Ascending aorta (tissue), 2 donors: ENCODE measurements at places on chromosomes 4 and X. TPM values are rescaled to one million over a fixed set of nuclear protein-coding genes. Genes with fewer than 3 reads are reported as not detected.

DNA sequence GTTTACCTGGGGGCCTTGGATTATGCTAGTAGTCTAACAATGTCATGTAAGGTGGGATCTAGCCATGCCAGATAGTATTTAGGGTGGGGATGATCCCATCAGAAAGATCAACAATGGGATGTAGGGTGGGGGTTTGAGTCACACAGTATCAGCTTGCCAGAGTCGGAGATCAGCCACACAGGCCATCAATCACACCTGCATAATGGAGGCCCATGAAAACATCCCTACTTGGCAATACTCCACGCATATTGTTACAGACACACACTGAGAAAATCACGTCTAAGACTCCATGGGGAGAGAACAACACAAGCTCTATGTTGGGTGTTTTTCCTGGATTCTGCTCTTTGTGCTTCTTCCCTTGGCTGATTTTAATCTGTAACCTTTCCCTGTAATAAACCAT lies 49.5 kb upstream of the SLC25A4 start:
- no peak for DNase-seq

POU3F4 gene
- not detected for total RNA-seq

DNA sequence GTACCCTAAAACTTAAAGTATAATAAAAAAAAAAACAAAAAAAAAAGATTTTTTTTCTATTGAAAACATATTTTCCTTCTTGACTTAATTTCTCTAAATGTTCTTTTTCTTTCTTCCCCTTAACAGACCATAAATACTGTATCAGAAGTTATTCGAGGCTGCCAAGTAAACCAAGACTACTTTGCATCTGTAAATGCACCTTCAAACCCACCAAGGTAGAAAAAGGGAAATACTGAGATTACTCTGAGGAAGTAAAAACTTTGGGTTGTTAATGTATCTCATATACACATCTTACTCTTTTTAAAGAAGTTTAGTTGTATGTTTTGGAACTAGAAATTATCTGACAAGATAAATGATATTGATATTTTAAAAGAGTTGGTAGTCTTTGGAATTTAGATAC lies 65.6 kb downstream of the USO1 start:
- DNase-seq = no peak

SGCB gene
- total RNA-seq = 14.9 TPM

GRCh38 chr4:25667931-25668557 lies 12.4 kb downstream of the SLC34A2 start:
- DNase-seq = no peak

EGF gene
- not detected for total RNA-seq

CXCL1 gene
- total RNA-seq = 18.0 TPM

DNA sequence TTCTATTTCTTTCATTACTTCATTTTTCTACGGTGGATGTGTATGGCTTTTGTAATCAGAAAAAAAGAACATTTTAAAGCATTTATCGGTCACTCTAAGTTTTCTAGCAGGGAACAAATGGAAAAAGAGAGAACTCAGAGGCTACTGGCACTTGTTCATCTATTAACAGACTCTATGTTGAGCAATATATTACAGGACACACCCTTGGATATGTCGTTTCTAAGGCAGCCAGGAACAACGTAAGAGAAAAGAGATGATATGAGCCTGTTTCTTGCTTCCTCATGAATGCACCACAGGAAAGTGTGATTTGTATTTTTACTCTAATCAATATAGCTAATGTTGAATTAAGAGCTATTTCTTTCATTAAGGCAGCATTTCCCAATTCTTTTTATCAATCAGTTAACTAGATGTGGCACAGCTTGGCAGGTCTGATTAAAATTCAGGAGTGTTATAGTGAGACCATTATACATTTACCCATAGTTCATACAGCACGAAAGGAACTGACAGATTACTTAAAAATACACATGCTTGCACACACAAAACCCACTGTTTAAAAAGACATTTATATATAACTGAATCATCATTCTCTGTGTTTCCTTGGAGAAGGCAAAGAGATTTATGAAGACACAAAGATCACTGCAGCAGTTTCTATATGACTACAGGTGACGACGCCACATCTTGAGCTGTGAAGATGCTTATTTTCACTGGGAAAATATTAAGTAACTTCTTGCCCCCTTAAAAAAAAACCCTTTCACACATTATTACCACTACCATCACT lies 13.0 kb downstream of the RAB9B start:
- no peak for DNase-seq

DNA sequence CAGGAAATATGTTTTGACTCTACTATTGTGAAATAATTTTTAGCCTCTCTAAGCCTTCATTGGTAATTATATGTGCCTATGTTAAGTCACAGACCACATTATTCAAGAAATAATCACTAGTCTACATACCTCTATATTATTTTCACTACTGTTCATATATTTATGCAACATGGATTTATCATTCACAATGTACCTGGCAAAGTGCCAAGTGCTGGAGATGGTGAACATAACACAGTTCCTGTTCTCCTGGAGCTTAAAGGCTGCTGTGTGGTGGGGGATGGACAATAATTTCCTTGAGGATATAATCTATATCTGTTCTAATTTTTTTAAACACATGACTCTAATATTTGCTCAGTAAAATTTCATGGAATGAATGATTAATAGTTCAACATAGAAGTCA lies 527.7 kb upstream of the CXorf51A start:
- DNase-seq = no peak

GRCh38 chr4:56531823-56532222 lies 26.2 kb downstream of the ARL9 start:
- no peak for DNase-seq

KCNE5 gene
- not detected for total RNA-seq

DNA sequence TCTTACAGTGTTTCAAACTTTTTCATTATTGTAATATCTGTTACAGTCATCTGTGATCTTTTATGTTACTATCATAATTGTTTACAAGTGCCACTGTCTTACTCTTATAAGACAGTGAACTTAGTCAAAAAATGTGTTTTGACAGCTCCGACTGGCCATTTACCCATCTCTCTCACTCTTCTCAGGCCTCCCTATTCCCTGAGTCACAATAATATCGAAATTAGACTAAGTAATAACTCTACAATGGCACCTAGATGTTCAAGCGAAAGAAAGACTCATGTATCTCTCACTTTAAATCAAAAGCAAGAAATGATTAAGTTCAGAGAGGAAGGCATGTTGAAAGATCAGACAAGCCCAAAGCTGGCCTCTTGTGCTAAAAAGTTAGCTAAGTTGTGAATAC lies 184.2 kb downstream of the CDS1 start:
- no peak for DNase-seq

- no peak for DNase-seq
These were observed 2.1 kb downstream of the GSTCD start for GRCh38 chr4:105710678-105711077.

DNA sequence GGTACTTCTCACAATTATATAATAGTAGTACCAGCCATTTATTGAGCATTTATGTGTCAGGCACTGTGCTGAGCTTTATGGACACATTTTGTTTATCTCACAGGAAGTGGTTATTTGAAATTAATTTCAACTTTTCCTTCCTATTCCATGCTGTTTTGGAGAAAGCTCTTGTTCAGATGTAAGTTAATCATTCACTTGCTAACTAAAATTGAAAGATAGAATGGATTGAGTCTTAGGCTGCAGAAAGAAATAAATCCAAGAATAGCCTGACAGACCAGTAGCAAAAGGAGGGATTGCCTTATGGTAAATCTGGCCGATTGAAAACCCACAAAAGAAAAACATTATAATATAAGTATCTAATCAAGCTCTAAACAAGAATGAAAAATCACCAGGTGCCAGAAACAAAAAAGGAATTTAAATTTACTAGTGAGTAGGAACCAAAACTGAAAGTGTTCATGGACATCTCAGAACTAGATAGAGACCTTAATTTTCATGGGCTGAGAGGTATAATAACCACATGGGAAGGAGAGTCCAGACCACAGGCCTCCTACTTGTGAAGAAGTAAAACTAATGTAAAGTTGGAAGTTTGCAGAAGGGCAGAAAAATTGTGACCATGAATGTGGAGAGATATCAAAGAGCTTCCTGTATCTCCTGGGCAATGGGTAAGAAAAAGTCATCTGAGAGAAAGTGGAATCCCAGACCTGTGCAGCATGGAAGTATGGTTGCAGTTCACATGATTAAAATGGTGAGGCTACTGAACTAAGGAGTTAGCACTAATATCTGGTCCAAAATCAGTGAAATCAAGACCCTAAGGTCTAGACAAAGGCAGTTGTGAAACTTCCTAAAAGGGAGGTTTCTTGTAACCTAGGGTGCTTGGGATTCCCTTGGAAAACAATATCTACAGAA lies 38.0 kb downstream of the RADX start:
- no peak for DNase-seq

BEND4 gene
- not detected for total RNA-seq

DNA sequence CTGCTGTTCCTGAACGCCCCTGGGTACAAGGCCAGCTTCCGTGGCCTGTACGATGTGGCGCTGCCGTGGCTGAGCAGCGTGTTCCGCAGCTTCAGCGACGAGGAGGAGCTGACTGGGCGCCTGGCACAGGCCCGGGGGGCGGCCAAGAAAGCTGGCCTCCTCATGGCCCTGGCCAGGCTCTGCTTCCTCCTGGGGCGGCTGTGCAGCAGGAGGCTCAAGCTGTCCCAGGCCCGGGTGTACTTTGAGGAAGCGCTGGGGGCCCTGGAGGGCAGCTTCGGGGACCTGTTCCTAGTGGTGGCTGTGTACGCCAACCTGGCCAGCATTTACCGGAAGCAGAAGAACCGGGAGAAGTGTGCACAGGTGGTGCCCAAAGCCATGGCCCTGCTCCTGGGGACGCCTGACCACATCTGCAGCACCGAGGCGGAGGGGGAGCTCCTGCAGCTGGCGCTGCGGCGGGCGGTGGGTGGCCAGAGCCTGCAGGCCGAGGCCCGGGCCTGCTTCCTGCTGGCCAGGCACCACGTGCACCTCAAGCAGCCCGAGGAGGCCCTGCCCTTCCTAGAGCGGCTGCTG lies 28.2 kb downstream of the SH3TC1 start:
- DNase-seq = no peak

GRCh38 chr4:56640621-56641493 lies 40.2 kb downstream of the HOPX start:
- no peak for DNase-seq

- DNase-seq = no peak
These were observed 473.8 kb downstream of the SPRY1 start for GRCh38 chr4:123870216-123870876.

CT47B1 gene
- total RNA-seq = not detected

IL1RAPL1 gene
- not detected for total RNA-seq

MAGEE1 gene
- 4.5 TPM for total RNA-seq

DNA sequence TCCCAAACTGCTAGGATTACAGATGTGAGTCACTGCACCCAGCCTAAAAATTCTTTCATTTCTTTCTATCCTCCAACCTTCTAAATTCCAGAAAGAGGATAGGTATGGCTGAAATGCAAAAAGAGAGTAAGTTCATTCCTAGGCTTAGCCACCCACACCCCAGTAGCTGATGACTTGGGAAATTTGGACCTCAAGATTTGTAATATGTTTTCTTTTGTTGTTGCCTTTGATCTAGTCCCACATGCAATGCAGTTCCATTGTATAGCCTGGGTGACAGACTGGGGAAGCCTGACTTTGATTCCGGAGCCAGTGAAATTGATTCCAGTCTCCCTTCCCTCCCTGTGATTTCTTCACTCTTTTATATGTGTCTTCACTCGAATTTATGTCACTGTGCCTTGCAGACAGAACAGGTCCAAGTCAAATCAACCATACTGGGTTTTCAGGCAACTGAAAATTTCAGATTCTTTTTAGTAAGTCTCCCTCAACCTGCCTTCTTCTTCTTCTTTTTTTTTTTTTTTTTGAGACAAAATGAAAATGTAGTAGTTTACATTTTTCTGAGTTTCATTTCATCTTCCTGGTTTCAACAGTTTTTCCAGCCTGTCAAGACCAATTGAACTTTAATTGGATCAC lies 176.2 kb upstream of the RBPJ start:
- no peak for DNase-seq

GRCh38 chr4:24010994-24011393 lies 121.1 kb upstream of the PPARGC1A start:
- no peak for DNase-seq

GK gene
- 14.2 TPM for total RNA-seq

- DNase-seq = no peak
These were observed 31.8 kb downstream of the WDR1 start for GRCh38 chr4:10084651-10085358.

DNA sequence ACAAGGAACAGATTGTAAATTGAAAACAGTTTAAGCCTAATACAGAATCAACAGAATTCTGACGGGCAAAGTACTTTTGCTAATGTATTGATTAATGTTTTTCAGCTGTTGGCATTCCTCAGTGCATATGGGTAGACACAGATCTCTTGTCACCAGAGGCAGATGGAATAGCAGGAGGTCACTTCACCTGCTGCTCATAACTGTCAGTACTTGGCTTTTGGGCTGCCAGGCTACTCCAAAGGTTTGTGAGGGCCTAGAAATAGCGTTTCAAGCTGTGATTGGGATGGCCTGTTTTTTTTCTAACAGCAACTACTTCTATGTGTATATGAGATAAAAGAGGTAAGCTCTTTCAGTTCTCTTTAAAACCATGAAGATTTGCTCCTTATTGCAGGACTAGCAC lies 307.5 kb upstream of the ANXA10 start:
- DNase-seq = no peak

DNA sequence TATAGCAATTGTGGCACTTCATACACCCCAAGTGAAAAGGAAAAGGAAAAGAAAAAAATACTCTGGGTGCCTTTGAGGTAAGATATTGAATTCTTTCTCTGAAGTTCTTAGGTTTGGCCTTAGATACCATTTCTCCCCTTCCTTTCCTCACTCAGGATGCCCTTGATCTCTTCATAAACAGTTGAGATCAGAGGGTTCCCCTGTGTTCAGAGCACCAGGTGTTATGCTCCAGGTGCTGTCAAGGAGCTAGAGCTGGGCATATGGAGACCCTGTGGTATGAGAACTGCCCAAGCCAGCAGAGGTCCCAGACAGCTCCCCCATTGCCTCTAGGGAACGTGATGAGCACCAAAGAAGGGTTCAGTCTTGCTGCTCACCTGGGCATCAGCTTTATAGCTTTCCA lies 17.1 kb upstream of the CD40LG start:
- no peak for DNase-seq
